ENCODE measurements at places on chromosomes 2 and 18. TPM values are rescaled to one million over a fixed set of nuclear protein-coding genes. Genes with fewer than 3 reads are reported as not detected.
A peak's percentile ranks its signal among the peaks of the same experiment; 100 is the strongest.

GRCh38 chr2:45649462-45649857 lies 2.0 kb upstream of the PRKCE start:
- peak; percentile 16 for DNase-seq

PCARE gene
- total RNA-seq: not detected

REEP1 gene
- total RNA-seq: 4.1 TPM

GRCh38 chr2:134599236-134599635 lies 119.6 kb downstream of the TMEM163 start:
- no peak for DNase-seq

GRCh38 chr2:224211181-224211480 lies 172.0 kb upstream of the SERPINE2 start:
- no peak for DNase-seq

DNA sequence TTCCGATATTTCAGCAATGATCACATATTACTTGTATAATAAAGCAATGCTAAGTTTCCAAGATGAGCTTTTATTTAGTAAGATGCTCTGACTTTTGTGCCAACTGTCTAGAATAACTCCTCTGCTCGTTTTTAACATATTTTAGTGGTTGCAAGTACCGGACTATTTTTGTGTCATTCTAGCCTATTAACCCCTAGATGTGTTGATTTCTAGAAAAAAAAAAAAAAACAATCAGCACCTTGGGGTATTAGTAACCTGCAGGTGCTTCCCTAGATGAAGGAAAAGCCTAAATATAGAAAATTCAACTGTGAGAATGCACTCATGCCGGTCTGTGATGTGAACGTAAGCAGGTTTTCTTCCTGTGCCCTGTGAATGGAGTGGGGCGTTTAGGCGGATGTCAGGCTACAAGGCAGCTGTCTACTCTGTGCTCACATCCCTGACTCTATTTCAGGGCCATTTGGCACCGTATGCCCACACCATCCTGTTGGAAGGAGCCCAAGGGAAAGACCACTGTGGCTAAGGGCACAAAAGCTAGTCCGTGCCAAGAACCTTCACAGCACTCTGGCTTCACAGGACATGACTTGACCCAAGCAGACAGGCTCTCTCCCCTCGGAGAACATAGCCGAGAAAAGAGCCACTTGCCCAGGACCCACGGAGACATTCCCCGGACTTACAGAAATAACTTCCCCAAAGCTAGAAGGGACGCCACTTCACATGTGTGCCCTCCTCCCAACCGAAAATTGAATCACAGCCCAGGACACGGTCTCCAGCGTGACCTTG lies 60.9 kb upstream of the AGAP1 start:
- no peak for DNase-seq

CCDC148 gene
- 4.9 TPM for total RNA-seq

DNA sequence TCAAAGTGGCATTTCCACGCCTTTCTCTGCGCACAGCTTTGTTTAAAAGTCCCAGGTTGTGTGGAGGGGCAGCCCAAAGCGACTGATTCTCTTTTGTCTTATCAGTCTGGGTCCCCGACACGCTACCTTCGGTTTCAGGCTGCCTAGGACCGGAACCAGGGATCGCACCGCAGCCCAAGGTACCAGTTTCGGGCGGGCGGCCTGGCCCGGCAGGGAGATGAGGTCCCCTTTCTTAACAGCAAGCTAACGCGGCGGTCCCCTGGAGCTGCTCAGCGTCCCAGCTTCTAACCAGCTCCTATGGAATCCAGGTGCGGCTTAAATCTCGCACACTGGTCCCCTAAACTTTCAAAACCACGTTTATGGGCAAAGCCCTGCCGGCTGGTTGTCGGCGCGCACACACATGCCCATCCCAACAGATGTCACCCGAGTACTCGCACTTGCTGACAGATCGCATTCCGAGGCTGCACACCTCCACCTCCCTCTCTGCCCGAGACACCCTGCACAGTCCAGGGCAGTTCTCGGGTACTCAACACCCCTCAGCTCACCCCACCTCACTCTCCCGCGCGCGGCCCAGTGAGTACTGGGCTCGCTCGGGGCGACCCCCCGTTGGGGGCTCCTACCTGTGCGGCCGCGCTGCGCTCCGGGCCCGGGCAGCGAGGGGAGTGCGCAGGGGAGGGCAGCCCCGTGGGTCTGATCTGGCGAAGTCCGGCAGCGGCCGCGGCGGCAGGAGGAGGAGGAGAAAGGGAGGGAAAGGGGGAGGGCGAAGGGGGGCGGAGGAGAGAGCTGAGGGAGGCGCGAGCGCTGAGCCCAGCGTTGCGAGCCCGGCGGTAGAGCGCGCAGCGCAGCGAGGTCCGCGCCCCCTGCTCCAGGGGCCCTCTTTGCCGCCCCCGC lies at the start of gene EFEMP1:
Gene EFEMP1 (minus strand): TSS at position 692 of the 891 bp plus-strand sequence. CDS start 1,342 bp downstream, outside the sequence.
- DNase-seq: peak; percentile 83

- DNase-seq: no peak
Measured at GRCh38 chr2:202479090-202479489, 103.0 kb downstream of the BMPR2 start.

GRCh38 chr2:162826921-162827320 lies 11.6 kb downstream of the KCNH7 start:
- DNase-seq: no peak

- no peak for DNase-seq
Measured at GRCh38 chr2:178457390-178457886, 6.3 kb downstream of the PJVK start.

CYP20A1 gene
- total RNA-seq: 29.8 TPM

DNA sequence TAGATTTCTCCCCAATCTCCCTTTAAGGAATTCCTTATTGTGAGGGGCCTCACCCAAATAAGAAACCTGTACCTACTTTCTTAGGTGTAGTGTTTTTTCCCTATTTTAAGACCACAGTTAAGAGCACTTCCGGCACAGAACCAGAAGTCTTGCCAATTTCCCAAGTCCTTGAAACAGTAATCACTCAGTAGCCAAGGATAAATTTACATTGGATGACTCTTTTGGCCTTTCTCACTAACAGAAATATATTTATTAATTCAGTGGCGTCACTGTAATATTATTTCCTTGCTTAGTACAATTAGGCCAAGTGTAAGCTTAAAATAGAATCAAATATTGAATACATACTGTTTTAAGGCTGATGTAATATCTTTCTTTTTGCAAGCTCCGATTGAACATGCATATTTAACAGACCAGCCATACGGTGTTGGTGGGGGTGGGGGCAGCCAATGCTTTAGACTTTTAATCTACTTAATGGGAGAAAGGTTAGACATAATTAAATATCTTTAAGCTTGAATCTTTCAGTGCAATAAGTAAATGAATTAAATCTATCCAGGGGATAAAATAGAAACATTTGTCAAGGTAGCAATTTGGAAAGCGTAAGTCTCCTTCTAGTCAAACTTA lies 50.8 kb upstream of the ITGA6 start:
- DNase-seq: no peak

DNA sequence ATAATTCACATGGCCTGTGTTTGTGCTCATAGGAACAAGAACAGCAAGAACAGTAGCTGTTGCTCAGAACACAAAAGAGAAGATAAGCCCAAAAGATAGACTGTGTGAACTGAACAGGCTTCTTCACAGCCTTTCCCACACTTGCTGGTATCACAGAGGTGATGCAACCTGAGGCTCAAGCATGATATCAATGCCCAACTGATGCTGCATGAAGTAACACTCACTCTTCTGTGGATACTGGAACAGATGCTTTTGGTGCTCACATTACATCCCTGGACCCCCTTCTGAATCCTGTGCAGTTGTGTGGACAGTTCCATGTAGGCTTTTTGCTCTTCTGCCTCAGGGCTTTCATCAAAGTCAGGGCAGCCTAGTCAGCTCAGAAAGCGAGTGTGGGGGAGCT lies 88.4 kb upstream of the RND3 start:
- no peak for DNase-seq
